ENCODE measurements at places on chromosomes 3 and 15. TPM values are rescaled to one million over a fixed set of nuclear protein-coding genes. Genes with fewer than 3 reads are reported as not detected.

DNA sequence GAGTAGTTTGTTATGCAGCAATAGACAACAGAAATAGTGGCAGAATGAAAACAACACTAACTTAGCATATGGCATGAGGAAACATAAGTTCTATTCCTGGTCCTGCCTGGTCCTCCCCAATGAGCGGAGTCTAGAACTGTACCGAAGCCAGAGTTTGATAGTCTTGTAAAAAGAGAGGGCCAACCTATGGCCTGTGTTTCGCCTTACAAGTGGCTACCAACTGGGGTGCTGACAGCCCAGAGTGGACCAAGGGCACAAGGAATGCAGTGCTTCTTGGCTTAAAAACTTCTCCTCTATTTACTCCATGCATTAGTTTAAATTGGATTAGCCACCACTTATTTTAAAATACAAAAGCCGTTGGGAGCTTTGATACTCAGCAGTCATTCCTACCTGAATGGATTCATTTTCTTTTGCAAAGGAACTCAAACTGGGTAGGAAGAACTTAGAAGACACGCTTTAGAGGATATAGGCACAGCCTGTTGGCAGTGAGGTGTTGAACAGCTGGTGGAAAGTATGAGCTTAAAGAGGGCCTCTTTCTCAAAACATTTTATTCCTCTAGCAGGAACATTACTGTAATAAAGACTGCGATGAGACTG lies 302.9 kb downstream of the PLCL2 start:
- no peak for DNase-seq

- DNase-seq, result no peak
Observed at GRCh38 chr3:53089511-53089910, 40.7 kb downstream of the RFT1 start.

- no peak for DNase-seq
Observed at GRCh38 chr3:110773413-110773954, 298.1 kb upstream of the NECTIN3 start.

- peak; percentile 72 for DNase-seq
Observed at GRCh38 chr3:4980229-4981203, 1.3 kb downstream of the BHLHE40 start.

DNA sequence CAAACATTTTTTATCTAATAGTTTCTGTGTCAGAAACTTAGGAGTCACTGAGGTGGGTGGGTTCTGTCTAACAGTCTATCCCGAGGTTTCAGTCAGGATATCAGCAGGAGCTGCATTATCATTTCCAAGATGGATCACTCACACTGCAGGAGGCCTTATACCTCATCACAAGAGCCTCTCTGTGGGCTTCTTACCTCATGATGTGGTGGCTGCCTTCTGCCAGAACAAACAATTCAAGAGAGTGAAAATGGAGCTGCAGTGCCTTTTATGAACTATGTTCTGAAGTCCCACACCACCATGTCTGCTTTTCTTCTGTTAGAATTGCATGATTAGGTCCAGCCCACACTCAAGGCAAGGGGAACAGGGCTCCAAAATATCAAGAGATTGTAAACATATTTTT lies 27.9 kb downstream of the RFX7 start:
- peak; percentile 50 for DNase-seq

- DNase-seq, result peak; percentile 11
Observed at GRCh38 chr3:70889162-70890019, 577.0 kb upstream of the MDFIC2 start.

GRCh38 chr3:48552111-48552951 lies 4.3 kb downstream of the PFKFB4 start:
- no peak for DNase-seq

DNA sequence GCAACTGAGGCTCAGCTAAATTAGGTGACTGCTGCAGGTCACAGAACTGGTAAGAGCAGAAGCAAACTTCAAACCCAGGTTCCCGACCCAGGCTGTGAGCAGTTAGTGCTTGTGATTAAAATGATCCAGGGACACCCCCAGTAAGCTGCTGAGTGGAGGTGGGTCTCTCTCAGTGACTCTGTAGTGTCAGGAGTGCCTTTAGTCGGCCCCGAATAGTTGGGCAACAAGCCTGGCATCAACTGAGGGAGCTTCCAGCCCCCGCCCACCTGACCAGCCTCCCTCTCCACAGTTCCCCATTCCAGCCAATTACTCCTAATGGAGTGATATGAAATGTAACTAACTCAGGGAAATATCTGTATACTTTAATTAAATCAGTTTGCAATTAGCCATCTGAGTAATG lies 168.0 kb upstream of the SMAD3 start:
- no peak for DNase-seq

DNA sequence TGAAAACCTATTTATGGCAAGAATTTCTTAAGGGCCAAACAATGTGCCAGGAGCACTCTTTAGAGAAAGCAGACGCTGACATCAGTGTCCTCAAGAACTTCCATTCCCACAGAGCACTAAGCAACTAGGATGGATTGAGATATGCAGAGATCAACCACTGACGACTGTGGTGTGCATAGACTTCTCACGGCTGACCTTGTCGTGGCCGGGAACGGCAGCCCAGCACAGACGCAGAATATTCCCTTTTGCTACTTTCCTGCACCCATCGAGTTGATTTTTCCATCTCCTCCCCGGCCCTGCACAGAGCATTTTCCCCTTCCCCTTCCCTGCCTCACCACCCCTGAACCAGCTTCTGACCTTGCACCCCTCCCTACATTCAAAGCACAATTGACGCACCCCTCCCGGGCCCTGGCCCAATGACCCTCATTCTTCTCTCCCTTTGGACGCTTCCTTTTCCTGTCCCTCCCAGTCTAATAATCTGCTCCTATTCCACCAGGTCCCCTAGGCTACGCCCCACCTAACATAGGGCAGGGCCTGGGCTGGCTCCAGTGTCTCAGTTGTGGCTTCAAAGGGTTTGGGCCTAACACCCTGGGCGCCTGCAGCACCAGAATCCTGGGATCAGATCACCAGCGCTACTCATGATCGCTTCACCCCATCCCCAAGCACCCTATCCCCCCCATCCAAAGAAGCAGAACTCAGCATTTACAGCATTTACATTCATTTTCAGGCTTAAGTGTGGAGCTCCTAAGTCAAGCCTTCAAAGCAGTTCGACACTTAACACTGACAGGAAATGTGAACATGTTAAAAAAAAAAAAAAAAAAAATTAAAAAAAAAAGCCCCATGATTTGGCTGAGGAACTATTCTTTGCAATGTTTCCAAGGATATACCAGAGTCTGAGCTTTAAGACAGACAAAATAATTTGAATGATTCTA lies 151.2 kb downstream of the FOXP1 start:
- DNase-seq, result no peak

DNA sequence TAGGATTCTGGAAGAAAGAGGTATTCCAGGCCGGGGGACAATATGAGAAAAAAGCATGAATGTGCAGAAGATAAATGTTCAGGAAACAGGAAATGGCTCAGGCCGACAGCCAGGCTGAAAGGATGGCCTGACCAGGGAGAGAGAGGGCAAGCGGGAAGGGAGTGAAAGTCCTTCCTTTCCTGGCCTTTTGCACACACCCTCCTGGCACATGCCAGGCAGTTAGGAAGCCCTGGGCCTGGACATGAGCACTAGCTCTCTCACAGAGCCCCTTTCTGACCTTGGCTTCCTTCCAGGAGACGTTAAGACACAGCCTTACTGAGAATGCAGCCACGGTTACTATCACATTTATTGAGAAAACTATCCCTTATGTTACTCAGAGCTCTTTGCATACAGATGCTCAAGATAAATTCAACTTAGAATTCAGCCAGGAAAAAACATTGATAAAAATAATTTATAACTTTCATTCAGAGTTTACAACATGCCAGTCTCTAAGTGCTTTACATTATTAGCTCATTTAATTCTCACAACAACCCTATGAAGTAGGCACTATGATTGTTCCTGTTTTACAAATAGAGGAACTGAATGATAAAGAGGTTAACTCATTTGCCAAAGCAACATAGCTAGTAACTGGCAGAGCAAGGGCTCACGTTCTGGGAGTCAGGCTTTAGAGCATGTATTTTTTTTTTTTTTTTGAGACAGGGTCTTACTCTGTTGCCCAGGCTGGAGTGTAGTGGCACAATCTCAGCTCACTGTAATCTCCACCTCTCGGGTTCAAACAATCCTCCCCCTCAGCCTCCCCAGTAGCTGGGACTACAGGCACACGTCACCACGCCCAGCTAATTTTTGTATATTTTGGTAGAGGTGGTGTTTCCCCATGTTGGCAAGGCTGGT lies 39.4 kb upstream of the SMAD3 start:
- DNase-seq, result peak; percentile 77

GRCh38 chr3:74614107-74614967 lies at the start of gene CNTN3:
CNTN3 (minus strand) TSS chr3:74614659; CDS start chr3:74521112, 93,547 bp downstream.
- no peak for DNase-seq

- no peak for DNase-seq
Observed at GRCh38 chr3:64763980-64764379, 76.2 kb upstream of the ADAMTS9 start.

DNA sequence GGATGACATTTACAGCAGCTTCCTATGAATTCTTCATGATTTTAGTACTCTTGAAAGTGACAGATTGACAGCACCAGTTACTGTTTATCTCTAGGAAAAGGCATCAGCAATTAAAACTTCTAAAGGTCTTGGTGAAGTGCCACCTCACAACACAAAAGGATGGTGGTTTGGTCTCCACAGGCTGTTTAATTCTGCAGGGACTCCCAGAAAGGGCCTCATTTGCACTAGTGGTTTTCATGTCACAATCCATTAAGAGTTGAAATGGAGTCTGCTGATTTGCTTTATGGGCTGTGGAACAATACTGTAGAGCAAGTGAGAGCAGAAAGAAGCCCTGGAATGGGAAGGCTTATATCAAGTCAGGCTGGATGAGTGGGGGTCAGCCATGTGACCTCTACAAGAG lies 225.3 kb upstream of the KCNMB2 start:
- no peak for DNase-seq

- DNase-seq, result no peak
Observed at GRCh38 chr15:61057376-61057775, 171.7 kb downstream of the RORA start.

DNA sequence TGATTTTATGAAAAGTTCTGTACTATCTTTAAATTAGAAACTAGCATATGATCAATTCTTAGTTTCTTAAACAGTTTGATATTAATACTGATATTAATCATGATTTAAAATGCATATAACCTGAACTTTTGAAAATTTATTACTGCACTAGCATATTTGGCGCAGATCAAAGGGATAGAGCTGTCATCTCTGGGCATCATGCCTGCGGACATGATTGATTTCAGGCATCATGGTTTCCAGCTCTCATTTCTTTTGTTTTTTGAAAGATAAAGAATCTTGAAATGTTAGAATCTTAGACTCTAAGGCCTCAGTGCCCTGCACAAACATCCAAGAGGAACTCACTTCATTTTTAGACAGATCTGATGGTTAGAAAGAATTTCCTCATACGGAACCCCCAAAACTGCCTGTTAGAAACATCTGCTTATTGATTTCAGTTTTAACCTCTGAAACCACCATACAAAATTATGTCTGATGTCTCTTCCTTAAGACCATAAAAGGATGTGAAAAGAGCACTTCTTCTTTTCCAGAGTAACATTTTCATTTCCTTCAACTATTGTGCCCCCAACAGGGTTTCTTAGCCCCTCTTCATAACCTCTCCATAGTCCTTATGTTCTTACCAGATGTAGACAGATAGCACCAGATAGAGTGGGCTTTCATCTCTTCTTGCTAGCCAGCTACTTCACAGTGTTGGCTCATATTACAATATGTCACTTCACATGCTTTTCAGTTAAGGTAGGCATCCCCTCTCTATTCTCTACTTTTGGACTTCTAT lies 110.8 kb downstream of the BBX start:
- DNase-seq, result no peak

GRCh38 chr3:116112696-116113095 lies 332.6 kb downstream of the LSAMP start:
- peak; percentile 4 for DNase-seq

GRCh38 chr3:27278383-27279055 lies 90.7 kb downstream of the NEK10 start:
- no peak for DNase-seq

- peak; percentile 45 for DNase-seq
Observed at GRCh38 chr3:38655708-38656300, 6.3 kb upstream of the SCN5A start.

DNA sequence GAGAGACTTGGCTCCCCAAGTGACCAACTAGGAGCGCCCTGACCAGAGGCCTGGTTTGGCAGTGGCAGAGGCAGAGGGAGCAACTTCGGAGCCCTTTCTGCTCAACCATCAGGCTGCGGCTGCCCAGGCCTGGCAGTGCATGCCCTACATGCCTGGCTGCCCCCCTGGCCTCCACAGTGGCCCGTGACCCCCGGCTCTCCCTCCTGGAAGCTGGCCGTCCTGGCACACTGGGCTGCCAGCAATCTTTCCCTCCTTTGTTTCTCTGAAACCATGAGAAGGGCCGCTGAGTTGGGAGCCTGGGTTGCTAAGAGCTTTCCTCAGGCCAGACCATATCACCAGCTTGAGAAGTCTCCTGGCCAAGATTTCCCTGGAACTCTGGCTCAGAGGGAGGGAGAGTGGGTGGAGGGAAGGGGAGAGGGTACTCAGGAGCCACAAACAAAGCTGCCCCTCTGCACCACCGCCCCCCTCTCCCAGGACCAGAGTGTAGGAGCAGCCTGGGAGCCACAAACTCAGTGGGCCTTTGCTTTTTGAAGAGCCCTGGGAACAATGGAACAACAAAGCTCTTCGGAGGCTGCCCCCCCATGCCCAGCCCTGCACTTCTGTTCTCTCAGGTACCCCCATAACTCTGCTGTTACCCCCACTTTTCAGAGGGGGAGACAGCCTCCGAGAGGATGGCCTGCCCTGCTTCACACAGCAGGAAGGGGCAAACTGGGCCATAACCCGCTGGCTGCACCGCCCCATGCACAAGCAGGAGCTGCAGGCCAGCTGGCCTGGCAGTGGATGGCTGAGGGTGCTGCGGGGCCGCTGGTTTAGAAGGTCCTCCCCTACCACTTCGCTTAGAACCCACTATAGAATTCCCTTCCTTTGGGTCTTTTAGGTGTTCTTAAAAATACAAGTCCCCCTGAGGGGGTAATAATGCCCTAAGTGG lies 11.3 kb downstream of the CORO2B start:
- DNase-seq, result no peak

- DNase-seq, result no peak
Observed at GRCh38 chr3:46194868-46195553, 13.1 kb downstream of the CCR1 start.

DNA sequence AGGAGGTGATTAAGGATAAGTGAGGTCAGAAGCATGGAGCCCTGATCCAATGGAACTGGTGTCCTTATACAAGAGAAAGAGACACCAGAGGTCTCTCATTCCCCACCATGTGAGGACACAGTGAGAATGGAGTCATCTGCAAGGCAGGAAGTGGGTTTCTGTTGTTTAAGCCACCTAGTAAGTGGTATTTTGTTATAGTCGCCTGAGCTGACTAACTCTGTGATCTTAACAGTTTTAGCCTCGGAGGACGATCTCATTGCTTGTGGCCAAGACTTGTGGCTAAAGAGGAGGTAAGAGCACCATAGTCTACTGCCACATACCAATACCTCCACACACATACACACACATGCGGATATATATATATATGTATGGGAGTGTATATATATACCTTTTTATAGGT lies 73.8 kb downstream of the MCTP2 start:
- DNase-seq, result peak; percentile 46

Gene TTC21A
- 4.7 TPM for total RNA-seq

Gene ANKUB1
- not detected for total RNA-seq

Gene RHCG
- total RNA-seq, result 1.6 TPM

Gene CPLX3
- total RNA-seq, result not detected

Gene MAP6D1
- 2.5 TPM for total RNA-seq

Gene SLC49A4
- 26.3 TPM for total RNA-seq

Measured in renal cortical epithelial cell (primary cell).